Stimulated activated CD4-positive, alpha-beta T cell treated with anti-CD3 and anti-CD28 coated beads, TNF-alpha, amount 100 ng/mL, for 48 hours (primary cell): ENCODE measurements at places on chromosomes 16 and 17.

- no peak for DNase-seq
Observed at GRCh38 chr17:14717859-14718258, 417.0 kb downstream of the HS3ST3B1 start.

DNA sequence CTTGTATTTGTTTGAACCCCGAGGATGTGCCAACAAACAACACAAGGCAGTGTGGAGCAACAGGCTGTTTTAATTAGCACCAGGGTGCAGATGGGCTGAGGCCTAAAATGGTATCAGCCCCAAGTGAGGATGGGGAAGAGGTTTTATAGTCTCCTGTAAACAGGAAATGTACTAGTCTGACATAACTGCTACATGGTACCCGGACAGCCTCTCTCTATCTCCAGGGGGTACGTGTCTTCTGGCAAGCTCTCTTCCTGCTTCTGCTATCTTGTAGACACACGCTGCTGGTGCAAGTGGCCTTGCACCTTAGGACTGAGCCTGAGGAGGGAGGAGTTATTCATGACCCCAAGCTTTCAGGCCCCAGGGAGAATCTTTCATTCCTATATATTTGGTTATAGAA lies 2451.0 kb downstream of the TP53TG3F start:
- no peak for DNase-seq

DNA sequence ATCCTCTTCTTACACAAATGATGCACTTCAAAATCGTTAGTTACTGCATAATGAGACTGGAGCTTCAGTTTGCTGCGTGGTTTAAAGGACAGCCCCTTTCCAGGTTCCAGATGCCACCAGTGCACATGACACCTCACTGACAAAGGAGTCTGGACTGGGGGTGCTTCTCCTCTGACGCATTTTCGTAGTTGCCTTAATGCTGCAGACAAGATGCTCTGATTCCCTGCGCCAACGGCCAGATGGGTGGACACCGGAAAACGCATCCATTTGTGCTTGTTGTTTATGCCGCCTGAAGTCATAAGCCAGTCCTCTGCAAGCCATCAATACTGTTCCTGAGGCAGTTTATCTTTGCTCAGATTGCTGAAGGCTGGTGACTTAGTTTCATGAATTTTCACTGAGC lies 16.0 kb downstream of the FBXO31 start:
- no peak for DNase-seq

DNA sequence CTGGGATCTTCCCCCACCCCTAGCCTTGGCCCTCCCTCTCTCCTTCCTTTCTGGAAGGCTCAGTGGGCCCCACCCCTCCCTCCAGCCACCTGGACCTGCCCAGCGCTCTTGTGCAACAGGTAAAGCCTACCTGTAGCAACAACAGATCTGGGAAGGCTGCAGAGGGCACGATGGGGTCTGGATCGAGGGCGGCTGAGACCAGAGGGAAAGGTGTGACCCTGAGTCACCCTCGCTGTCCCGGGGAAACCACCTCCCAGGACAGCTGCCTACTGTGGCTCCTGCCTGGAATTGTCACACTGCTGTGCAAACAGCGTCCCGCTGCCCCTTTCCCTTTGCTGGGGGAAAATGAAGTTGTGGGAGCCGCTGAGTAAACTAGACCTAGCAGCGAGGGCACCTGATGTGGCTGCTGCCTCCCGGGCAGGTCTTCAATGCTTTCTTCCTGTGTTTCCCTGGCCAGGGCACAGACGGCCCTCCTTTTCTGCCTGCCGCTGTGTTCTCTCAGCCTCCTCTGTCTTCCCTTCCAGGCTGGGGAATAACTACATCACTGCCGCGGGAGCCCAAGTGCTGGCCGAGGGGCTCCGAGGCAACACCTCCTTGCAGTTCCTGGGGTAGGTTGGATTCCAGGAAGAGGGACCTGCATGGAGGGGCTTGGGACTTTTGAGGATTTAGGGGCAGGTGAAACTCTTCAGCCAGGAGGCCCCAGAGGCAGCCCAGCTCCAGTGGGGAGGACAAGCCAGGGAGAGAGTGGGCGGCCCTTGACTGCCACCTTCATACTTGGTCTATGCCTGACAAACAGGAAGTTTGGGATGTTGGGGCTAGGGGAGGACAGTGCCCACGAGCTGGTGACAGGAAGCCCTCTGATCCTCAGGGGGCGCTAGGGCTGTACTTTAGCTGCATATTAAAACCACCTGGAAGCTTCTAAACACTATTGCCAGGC lies 22.2 kb upstream of the CYLD start:
- no peak for DNase-seq

GRCh38 chr17:11506635-11507034 lies 91.6 kb upstream of the DNAH9 start:
- DNase-seq = no peak

- DNase-seq = no peak
Observed at GRCh38 chr17:79137015-79137788, 62.6 kb downstream of the ENGASE start.

- peak; percentile 66 for DNase-seq
Observed at GRCh38 chr17:65656390-65657250, 95.2 kb upstream of the AXIN2 start.
